ENCODE measurements at places on chromosomes 5 and 9. TPM values are rescaled to one million over a fixed set of nuclear protein-coding genes. Genes with fewer than 3 reads are reported as not detected.

SLC36A3 gene
- polyA plus RNA-seq: not detected

PCDHB9 gene
- polyA plus RNA-seq: 4.5 TPM

DOK3 gene
- 6.6 TPM for polyA plus RNA-seq

CACNA1B gene
- 0.24 TPM for polyA plus RNA-seq

MLANA gene
- polyA plus RNA-seq: 1.1 TPM

MTMR12 gene
- 37.9 TPM for polyA plus RNA-seq

WDR70 gene
- 47.7 TPM for polyA plus RNA-seq

DIPK1B gene
- polyA plus RNA-seq: 34.3 TPM

SUSD1 gene
- polyA plus RNA-seq: 35.1 TPM

SLC34A3 gene
- polyA plus RNA-seq: 11.4 TPM

ISL1 gene
- not detected for polyA plus RNA-seq

VAV2 gene
- 36.6 TPM for polyA plus RNA-seq

TRAPPC13 gene
- polyA plus RNA-seq: 36.3 TPM

CTSV gene
- polyA plus RNA-seq: 36.0 TPM

CHMP5 gene
- polyA plus RNA-seq: 112 TPM

HMMR gene
- polyA plus RNA-seq: 18.8 TPM

HEMGN gene
- 2.9 TPM for polyA plus RNA-seq

TSLP gene
- polyA plus RNA-seq: 0.16 TPM

LVRN gene
- polyA plus RNA-seq: 0.65 TPM

GABRA6 gene
- polyA plus RNA-seq: not detected

RNF208 gene
- 13.2 TPM for polyA plus RNA-seq

PFN3 gene
- 3.1 TPM for polyA plus RNA-seq

C9orf43 gene
- polyA plus RNA-seq: 1.2 TPM

SOHLH1 gene
- polyA plus RNA-seq: not detected
